ENCODE measurements at places on chromosomes 11 and 22.

- DNase-seq = peak; percentile 20
These were observed 26.9 kb upstream of the CD82 start for GRCh38 chr11:44538375-44539054.

- DNase-seq = no peak
These were observed 125.0 kb downstream of the SIK3 start for GRCh38 chr11:116973270-116973669.

- no peak for DNase-seq
These were observed 12.3 kb upstream of the MS4A6E start for GRCh38 chr11:60314635-60315321.

- peak; percentile 46 for DNase-seq
These were observed 40.4 kb downstream of the BCR start for GRCh38 chr22:23220485-23221350.

GRCh38 chr11:125155100-125155444 is 9.5 kb upstream of the PKNOX2 start:
- no peak for DNase-seq

- no peak for DNase-seq
These were observed 25.5 kb downstream of the KREMEN1 start for GRCh38 chr22:29098296-29098695.

- DNase-seq = peak; percentile 70
These were observed 28.1 kb upstream of the CREB3L1 start for GRCh38 chr11:46249103-46249937.

DNA sequence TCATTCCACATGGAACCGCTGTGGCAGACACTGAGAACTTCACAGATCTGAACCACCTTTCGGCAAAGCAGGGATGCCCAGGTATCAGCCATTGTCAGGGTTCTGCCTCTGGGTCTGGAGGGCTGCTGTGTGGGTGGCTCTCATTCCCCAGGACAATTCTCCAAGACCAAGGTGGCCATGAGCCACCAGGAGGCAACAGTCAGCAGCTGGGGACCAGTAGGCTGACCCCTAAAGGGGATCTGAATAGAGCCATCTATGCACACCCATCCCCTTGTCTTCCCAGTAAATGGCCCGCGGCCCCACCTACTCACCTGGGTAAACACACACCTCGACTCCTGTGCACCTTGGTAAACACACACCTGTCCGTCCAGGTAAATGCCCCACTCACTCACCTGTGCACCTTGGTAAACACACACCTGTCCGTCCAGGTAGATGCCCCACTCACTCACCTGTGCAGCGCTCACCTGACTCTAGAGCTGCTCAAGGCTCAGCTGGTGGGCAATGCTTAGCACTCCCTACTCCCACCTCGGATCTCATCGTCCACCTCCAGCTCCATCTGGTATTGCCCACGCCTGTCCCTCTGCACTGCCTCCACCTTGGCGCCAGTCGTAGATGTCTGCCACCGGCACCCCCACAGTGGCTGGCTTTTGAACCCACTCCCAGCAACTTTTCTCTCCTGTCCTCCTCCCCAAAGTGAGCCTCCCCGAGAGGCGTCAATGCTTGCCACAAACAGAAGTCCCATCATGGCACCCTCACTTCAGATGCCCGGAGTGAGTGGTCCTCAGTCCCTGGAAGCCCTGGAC is 10.2 kb downstream of the SLC25A1 start:
- DNase-seq = no peak

DNA sequence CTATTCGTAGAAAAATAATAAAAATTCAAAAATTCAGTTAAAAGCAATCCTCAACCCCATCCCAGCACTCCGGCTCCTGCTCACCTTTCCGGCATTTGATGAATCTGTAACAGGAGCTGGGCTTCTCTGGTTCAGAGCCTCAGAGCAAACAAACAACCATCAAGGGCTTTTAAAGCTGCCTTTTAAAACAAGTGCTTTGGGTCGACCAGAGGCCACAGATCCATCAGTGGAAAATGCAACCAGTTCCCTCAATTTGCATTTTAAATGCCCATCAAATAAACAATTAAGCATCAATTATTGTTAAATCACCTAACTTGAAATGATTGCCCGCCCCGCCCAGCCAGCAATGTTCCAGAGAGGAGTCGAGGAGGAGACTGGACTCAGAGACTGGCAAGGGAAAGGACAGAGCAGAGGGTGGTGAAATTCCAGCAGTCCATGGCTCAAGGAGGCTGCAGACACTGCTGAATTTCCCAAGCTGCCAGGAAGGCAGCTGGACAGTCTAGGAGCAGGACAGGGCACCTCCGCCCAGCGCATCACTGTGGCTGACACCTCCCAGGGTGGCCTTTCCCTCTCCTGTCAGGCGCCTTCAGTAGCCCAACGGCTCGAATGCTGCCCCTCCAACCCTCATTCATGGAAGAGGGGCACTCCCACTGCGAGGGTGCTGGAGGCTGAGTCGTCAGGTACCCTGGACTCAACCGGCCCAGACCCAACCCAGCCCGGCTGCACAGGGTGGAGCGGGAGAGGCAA is 7.5 kb downstream of the FXYD6 start:
- no peak for DNase-seq

DNA sequence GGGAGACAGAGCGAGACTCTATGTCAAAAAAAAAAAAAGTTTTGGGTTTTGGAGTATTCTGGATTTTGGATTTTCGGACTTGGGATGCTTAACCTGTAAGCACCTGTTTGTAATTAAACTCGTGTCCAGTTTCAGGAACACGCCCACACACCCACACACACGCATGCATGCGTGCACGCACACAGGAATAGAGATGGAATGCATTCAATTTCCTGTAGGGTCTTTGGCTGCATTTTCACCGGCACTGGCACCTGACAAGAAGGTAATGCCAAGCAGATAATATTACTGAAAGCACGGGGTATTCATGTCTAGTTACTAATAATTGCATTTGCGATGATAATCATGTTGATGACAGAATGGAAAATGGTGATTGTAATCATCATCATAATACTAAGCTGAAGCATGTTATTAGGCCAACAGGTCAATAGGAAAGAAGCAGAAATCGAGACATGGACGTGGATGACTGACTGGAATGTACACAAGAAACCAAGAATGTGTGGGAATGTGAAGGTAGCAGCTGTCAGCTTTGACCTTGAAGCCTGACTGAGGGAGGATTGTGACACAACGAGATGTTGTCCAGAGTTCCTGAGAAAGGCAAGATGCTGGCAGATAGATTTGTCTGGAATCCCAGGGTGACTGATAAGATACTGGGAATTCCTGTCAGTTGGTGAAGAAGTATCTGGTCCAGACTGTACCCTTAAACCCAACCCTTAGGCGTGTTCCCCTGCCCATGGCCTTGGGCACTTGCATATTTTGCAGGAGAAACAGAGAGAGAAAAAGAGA is 108.6 kb downstream of the SYN3 start:
- no peak for DNase-seq

GRCh38 chr11:94595076-94595475 is 27.9 kb downstream of the PIWIL4 start:
- no peak for DNase-seq

- no peak for DNase-seq
These were observed 46.6 kb downstream of the TPCN2 start for GRCh38 chr11:69095300-69095699.

DNA sequence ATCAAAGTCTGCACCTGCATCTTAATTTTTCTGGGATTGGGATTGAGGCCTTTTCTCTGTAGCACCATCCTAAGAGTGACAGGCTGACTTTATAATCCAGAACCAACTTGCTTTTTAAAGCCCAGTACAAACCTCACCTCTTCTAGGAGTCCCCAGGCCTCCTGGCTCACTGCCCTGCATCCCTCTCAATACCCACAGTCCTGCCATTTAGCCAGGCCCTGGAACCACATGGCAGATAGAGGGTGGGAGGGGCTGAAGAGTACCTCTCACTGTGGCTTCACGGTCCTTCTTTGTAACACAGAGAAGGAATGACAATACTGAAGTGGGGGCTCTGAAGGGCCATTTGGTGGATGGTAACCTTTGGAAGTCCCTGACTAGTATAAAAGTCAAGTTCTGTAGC is 63.5 kb upstream of the PHOX2A start:
- DNase-seq = no peak

- DNase-seq = no peak
These were observed 117.3 kb downstream of the MPPED2 start for GRCh38 chr11:30468881-30469280.

- no peak for DNase-seq
These were observed 1.1 kb upstream of the IL18BP start for GRCh38 chr11:71997594-71997993.

DNA sequence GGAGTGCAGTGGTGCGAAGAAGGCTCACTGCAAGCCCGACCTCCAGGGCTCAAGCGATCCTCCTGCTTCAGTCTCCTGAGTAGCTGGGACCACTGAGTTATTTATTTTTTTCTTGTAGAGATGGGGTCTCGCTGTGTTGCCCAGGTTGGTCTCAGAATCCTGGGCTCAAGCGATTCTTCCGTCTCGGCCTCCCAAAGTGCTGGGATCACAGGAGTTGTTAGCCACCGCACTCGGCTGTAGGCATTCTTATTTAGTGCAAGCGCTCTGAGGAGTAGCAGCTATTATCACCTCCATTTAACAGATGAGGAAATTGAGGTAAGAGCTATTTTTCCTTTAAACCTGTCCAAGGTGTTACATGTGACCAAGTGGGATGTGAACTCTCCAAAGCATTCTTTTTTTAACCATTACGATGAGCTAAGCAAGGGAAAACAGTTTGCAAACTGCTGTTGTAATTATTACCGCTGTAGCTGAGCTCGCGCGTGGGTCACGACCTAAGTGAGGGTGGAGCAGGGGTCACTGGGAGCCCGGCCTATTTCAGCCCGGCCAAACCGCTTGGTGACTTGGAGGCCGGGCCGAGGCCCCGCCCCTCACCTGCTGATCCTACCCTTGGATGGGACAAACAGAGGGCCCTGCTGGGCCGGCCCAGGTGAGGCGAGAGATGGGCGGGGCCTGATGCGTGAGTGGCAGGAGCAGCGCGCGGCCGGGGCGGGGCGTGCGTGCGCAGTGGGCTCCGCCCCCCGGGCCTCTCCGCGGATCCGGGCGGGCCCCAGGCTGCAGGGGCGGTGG is 449 bp upstream of the KREMEN1 start:
- no peak for DNase-seq

DNA sequence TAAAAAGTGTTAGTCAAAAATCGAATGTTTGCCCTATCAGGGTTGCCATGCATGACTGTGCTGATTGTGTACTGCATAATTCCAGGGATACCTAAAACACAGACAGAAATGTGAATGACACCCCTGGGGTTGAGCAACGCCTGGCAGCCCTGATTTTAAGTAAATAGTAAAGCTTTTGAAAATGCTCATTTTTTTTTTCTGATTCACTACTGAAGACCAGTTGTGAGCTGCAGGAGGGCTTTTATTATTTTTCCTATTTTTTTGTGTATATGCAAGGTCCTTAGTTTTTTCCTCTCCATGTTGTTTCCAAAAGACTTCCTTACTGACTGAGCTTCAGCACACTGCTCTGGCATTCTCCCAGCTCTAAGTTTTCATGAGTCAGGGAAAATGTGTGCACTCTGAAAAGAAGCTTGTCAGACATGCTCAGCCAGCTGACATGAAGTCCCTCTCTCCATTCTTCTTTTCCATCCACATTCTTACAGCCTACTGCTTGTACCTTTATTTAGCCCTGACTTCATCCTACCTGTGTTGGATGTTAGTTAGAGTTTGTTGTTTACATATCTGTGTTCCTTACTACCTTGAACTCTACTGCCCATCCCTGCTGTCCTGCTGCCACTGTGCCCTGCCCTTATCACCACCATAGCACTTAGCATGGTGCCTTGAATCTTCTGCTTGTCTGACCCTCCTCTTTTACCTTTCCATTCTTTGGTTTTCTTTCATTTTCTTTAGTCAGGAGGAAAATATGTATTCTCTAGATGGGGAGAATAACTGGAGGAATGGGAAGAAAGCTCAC is 79.5 kb downstream of the HORMAD2 start:
- DNase-seq = peak; percentile 31

GRCh38 chr22:17842386-17842785 is 68.1 kb upstream of the BID start:
- no peak for DNase-seq
